ENCODE measurements at places on chromosomes 7 and 10. TPM values are rescaled to one million over a fixed set of nuclear protein-coding genes. Genes with fewer than 3 reads are reported as not detected.

Gene SORCS1
- not detected for total RNA-seq

Gene ADAM12
- total RNA-seq: 56.4 TPM

Gene LEP
- 0.94 TPM for total RNA-seq

Gene CYP3A5
- not detected for total RNA-seq

Gene ADAM22
- 0.08 TPM for total RNA-seq

Gene TMEM236
- not detected for total RNA-seq

Gene CLRN3
- not detected for total RNA-seq

Gene TLX1
- not detected for total RNA-seq

Gene VAX1
- total RNA-seq: not detected

Gene HOXA10
- total RNA-seq: not detected

Gene COMMD3
- total RNA-seq: 27.8 TPM

Gene PALD1
- total RNA-seq: 1.1 TPM
